COLO829 (cell line): ENCODE measurements at places on chromosomes 4 and X.

DNA sequence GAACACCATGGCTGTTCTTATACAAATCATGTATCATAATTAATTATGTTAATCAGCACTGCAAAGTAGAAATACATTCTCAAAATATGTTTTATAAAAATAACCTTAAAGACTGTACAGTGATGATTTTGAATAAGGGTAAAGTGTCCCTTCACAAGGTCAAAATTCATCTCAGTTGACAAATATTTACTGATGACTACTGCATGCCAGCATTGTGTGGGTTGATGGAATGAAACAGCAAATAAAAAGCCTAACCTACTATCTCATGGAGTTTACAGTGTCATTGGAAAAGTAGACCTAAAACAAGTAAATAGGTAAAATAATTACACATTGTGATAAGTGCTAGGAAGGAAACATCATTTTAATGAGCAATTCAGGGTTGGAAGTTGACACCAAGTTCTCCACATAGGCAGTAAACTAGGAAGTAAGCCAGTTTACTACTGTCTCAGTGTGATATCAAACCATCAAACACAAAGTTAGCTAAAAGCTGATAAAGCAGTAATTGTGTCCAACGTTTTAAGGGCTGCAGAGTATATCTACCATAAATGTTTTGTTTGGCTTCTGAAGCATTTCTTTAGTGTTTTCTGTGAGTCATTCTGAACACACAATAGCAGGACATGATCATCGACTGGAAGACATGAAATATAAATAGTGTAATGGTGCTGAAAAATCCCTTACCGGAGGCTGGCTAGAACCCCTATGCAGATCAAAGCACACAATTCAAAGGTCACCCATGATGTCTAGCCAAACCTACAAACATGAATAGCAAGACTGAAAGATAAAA is 221.8 kb downstream of the DACH2 start:
- DNase-seq = no peak

DNA sequence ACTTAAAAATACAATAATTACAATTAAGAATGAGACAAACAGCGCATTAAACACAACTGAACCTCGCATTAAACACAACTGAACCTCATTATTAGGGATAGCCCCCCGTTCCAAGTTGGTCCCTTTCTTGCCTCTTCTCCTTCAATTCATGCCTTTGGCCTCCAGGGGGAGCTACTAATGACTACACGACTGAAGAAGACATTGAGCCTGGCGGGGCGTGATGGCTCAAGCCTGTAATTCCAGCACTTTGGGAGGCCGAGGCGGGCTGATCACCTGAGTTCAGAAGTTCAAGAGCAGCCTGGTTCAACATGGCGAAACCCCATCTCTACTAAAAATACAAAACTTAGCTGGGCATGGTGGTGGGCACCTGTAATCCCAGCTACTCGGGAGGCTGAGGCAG is 56.4 kb upstream of the NWD2 start:
- DNase-seq = no peak

DNA sequence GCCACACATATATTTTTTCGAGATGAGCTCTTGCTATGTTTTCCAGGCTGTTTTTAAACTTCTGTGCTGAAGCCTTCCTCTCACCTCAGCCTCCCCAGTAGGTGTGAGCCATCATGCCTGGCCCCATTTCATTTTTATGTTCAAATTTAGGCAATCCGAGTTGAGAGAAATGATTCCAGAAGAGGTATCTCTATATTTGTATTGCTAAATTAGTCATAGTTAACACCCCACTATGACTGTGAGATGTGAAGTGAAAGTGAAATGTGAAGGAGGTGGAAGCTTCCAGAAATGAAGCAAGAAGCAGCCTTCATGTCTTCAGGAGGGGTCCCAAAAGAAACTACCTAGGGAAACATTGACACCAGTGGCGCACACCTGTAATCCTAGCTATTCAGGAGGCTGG is 17.7 kb downstream of the APELA start:
- no peak for DNase-seq

DNA sequence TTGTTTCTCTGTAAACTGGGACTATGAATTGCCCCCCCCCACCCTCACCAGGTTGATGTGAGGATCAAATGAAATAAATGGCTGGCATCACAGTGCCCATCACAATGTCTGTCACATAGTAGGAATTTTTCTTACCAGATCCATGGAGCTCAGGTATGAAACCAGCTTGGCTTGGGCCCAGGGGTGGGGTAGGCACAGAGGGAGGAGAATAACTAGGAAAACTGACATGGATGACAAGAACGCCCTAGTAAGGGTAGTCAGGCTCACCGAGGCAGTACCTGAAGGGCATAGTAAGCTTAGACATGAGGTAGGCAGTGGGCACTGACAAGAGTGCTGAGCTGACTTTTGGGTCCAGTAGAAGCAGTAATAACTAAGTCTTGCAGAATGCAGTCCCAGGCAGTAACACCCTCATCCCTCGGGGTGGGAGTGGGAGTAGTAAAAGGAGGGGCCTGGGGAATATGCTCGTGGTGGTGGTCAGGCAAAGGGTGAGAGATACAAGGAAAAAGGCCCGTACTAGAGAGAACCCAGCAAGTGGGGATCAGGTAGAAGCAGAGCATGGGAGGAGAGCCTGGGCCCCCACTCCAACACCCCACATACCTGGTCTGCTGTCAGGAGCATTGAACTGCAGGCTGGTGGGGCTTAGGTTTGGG is 155.9 kb upstream of the PJA1 start:
- DNase-seq = no peak

DNA sequence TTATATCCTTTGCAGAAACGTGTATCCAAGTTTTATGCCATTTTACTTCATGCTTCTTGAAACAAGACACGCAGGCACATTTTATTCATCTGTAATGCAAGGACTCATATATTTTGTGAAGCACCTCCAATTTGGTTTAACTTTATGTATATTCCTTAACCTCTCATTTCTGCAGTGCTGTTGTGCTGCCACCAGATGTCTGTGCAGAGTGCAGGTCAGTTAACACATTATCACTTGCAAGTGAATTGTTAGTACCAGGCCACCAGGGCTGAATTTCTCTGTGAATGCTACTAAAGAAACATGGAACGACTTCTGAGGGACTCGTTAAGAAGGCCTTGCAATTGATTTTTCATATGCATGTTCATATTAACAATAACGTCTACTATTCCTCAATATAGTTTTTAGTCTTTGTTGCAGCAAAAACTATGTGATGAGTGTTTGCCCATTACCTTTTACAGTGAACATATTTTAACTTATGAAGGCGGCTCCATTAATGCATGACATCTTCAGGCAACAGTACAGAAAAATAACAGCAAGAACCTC is 770.3 kb downstream of the NLGN4X start:
- DNase-seq = no peak

DNA sequence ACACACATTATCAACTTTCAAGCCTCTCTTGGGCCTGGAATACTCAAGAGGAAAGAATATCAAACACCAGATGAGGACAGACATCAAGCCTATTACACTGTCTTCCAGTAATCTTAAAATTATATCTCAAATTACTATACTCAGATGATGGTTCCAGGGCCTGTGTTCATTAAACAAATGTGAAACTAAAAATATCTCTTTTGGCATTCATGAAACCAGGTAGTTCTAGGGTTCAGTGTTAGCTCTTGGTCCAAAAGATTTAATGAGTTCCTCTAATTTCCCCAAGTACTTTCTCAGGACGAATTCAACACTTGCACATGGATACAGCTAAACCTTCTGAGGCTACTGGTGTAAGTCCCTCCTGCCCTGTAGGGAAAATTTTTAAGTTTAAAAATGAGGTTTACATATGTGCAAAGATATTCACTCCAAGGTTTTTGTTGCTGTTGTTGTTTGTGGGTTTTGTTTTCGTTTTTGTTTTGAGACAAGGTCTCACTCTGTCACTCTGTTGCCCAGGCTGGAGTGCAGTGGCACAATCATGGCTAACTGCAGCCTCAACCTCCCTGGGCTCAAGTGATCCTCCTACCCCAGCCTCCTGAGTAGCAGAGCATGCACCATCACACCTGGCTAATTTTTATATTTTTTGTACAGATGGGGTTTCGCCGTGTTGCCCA is 79.4 kb downstream of the USP46 start:
- DNase-seq = no peak

DNA sequence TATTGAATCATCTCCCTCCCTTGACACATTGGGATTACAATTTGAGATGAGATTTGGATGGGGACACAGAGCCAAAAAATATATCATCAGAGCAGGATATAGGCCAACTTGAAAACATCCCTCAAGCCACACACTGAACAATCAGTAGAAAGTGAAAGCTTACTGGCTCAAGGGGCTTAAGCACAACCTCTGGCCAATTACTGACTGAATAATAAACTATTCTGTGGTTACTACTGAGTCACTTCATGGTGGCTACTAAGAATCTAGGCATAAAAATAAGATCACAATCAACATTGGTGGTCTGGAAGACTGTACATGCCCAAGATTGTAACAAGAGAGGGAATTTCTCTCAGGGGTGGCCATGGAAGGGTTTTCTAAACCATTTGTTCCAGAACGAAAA is 27.4 kb upstream of the GPR174 start:
- DNase-seq = no peak

DNA sequence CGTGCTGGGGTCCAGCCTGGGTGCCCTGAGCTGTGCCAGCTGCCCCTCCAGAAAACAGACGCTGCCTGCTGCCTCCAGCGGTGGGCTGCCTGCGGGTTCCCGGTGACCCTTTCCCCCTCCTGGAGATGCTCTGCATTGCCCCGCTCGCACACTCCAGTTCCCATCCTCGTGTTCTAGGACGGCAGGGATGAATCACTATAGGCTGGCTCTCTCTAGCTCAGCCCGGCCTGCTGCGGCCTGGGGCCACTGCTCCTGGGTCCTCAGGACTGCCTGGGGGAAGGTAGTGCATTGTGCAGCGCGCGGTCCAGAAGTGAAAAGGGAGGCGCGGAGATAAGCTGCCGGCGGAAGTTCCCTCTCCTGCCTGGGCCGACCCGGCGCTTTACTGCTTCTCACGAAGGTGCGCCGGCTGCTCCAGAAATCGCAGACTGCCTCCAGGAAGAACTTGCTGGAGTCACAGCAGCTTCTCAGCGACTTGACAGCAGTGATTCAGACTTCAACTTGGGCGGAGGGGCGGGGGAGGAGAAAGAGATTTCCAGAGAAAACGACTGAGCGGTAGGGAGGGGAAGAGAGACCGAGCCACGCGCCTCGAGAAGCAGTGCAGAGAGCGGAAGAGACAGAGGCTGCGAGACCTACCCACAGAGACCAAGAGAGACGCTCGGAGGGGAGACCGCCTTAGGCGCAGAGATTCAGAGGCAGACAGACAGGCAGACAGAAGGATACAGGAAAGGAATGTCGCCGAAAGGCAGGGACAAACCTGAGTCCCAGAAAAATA is 6.7 kb upstream of the MSX1 start:
- DNase-seq = no peak

GRCh38 chrX:53190363-53190960 is 34.5 kb downstream of the KDM5C start:
- no peak for DNase-seq

DNA sequence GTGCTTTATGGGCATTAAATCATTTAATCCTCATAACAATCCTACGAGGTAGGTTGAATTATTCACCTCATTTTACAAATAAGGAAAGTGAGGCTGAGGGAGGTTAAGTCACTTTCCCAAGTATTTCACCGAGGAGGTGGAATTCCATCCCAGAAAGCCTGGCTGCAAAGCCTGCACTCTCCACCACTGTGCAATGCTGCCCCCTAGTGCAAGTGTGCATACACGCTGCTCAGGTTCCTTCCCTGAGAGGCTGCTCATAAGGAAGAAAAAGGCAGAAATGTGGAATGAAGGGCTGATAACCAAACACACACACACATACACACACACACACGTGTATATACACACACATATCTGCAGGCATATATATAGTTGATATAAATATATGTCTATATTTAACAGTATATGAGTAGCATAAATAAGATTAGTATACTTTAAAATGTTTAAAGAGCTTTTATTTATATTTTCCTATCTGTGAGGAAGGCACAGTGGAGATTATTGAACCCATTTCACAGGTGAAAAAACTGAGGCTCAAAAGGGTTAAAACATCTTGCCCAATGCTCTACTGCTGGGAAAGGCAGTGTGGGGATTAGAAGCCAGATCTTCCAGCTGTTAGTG is 714.5 kb upstream of the TENM3 start:
- peak; percentile 50 for DNase-seq

DNA sequence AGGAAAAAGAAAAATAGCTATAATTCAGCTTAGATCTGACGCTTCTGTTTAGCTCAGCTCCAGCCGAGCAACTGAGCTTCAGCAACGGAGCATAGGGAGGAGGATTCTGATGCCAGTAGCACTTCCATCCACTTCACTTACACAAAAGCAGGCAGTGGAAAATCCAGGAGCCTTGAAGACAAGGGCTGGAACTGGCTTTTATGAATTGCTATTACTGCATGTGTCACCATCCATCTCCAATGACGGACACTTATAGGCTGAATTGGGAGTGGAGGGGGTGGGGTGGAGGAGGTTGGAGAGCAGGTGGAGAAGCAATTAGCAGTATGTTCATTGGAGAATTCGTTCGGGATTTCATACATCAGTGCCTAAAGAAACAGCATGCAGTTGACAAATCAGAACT is 15.6 kb downstream of the ENOX2 start:
- no peak for DNase-seq

DNA sequence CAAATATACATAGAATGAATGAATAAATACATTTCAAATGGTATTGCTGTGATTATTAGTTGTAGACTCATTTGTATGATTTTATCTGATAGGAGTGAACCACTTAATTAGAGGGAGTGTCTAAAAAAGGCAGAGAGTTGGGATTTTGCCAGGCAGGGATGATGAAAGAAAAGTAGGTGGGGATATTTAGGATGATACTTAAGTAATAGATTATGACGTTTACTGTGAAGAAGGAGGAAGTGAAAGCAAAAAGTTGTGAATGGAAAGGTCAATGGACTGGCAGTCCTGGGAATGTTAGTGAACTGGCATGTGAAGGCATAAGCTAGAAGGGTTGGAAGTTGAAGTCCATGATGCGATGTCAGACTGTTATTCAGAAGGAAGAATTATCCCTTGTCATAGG is 917.1 kb downstream of the RAPGEF2 start:
- no peak for DNase-seq

DNA sequence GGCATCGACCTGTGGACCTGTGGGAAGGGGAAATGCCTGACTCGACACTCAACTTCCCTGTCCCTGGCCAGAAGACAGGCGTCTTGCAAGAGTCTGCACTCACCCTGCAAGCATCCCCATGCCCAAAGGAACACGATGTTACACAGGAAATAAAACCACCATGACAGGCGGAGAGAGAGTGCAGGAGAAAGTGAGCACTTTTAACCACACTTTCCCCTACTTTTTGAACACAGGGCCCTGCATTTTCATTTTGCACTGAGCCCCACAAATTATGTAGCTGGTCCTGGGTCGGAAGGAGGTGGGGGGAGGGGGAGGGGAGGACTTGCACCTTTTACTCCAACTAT is 13.8 kb upstream of the MAN2B2 start:
- DNase-seq = no peak

GRCh38 chr4:5899881-5900280 is 7.0 kb upstream of the CRMP1 start:
- DNase-seq = no peak

DNA sequence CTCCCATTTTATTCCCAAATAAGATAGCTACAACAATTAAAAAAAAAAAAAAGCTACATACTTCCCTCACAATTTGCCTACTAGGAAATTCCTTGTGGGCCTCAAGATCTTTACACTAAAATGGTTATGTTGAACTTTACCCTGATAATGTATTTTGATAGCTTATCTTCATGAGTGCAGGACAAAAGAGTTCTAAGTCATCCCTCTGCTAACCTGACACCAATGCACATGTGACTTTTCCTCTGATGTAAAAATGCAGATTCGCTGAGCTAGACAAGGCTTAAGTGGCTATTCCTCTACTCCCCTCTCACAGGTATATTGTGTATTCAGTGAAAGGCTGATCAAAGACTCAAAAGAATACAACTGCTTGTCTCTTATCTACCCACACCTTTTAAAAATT is 22.5 kb downstream of the ELF2 start:
- no peak for DNase-seq
